C1 segment of cervical spinal cord (tissue), 14 donors: ENCODE measurements at places on chromosomes 4 and X.

DNA sequence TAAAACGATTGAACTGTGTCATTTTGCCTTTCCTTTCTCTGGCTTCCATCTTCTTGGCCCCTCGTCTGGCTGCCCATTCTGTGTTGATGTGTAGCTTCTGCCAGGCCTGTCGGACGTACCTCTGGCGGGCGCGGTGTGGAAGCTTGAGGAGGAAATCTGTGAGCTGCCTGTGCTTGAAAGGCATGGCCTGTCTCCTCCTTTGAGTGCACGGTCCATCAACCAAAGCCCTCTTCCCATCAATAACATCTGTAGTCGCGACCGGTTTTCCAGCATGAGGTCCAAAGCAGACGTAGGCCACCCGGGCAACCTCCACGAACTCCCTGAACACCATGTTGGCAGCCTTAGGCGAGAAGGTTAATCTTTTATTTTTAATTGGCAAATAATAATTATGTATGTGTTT is 202.7 kb downstream of the CRLF2 start:
- no peak for DNase-seq

GRCh38 chr4:76624241-76624681 is 189.2 kb downstream of the SHROOM3 start:
- DNase-seq, result no peak

- DNase-seq, result no peak
Observed at GRCh38 chr4:173211222-173211621, 42.6 kb downstream of the GALNT7 start.

DNA sequence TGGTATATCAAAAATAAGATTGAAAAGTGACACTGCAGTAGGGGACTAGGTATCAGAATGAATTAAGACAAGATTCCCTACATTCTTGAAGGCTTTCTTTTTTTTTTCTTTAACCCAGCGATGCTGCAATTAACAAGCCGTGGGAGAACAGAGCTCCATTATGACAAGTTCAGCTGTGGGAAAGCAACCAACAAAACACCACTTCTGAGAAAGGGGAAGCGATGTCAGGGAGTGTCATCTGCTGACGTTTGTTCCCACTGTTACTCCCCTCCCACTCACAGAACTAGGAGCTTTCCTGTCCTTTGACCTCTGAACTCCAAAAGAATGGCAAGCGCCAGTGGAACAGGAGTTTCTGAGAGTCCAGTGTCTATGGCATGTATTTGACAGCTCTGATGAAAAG is 90.2 kb upstream of the SLITRK2 start:
- peak; percentile 19 for DNase-seq

GRCh38 chr4:112731715-112732114 is 94.8 kb downstream of the LARP7 start:
- DNase-seq, result no peak
